ENCODE measurements at places on chromosomes 16 and 17.
A peak's percentile ranks its signal among the peaks of the same experiment; 100 is the strongest.

DNA sequence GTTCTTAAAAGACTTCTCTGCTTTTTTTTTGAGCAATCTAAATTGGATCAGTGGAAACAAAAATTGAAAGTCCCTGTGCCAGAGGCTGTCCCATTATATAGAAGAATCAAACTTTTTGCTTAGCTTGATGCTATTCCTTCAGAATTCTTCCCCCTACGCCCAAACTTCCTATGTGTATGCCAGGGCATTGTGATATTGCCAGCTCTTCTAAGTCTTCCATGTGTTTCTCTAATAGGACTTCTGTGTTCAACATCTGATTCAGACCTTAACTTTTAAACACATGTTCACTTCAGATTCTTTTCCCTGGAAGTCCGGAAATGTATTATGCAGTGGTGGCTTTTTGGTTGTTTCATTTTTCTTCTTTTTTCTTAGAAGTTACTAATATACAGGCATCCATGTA lies 18.7 kb downstream of the PTRH2 start:
- no peak for DNase-seq

DNA sequence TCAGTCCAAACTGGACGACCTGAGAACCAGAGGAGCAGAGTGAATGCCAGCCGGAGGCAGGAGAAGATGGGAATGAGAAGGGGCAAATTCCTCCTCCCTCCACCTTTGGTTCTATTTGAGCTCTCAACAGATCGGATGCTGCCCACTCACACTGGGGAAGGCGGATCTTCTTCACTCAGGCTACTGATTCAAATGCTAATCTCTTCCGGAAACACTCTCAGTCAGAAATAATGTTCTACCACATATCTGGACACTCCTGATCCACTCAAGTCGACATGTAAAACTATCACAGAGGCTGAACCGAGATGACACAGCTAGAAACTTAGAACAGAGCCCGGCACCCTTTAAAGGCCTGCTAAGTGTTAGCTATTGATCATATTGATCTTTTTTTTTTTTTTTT lies 57.4 kb upstream of the GRIN2A start:
- DNase-seq, result no peak

- no peak for DNase-seq
These were observed 10.2 kb downstream of the BAHCC1 start for GRCh38 chr17:81405411-81405872.

DNA sequence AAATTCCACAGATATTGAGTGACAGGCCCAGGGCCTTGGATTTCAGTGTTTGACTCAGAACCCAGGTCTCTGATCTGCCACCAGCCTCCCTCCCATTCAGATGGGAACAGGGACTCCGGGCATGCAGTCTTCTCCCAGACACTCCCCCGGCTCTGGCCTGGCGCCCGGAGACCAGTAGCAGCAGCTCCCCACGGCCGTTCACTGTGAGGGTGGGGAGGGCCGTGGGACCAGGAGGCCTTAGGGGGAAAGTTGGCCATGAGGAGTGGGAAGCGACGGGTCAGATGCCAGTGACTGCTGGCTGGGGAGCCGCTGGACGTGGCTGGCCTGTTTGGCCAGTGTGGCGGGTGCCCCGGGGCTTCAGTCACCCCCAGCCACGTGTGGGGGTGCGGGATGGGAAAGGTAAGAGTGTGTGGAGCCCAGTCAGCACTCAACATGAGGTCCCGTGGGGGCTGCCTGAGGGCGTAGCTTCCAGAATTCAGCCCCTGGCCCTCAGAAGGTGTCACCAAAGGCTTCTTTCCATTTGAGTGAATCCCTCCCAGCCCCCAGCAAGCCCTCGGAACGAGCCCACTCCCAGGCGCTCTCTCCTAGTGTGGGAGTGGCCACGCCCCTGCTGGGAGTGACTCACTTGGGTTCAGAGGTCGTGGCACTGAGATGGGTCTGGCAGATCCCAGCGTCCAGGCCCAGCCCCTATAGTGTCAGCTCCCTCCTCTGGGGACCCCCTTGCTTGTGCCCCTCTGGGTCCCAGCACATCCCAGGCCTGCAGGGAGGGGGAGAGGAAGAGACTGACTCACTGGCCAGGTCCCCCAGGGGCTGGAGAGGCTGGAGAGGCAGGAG lies 309.4 kb downstream of the SEC14L1 start:
- DNase-seq, result no peak

DNA sequence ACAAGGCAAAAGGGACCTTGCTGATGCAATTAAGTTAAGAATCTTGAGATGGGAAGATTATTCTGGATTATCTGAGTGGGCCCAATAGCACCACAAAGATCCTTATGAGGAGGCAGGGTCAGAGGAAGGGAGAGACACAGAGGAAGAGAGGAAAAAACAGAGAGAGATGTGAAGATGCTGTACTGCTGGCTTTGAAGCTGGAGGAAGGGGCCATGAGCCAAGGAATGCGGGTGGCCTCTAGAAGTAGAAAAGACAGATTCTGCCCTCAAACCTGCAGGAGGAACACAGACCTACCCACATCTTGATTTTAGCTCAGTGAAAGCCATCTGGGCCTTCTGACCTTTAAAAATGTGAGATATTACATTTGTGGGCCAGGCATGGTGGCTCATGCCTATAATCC lies 8.1 kb upstream of the CPSF4L start:
- DNase-seq, result no peak

GRCh38 chr16:52456368-52456767 lies 90.6 kb downstream of the TOX3 start:
- DNase-seq, result no peak

DNA sequence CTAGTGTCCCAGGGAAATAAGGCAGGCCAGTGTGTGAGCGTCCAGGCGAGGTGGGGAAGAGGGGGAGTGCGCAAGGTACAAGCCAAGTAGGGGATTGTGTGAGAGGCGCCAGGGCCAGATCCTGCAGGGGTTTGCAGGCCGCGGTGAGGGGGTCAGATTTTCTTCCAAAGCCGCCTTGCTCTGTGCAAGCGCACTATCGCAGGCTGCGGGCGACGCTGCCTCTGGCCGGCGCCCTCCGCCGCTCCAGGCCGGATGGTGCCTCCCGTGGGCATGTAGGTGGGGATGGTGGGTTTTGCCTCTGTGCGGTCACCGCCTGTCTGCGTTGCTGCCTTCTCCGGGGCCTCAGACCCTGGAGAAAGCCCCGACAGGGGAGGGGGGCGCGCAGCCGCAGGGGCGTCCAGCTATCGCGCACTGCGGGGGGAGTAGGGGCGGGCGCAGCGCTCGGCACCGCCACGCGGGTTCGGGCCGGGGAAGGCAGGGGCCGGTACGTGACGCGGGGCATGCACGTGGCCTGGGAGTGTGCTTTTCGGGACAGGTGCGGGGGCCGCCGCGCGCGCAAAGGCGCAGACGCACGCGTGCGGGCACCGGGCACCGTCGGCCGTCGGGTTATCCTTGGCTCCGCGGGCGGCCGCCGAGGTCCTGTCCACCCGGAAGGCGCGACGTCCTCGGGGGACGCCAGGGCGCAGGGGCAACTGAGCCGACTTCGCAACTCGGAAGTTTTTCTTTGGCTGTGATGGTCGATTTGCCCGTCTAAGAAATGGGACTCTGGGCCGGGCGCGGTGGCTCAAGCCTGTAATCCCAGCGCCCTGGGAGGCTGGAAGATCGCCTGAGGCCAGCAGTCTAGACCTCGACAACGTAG lies 1.1 kb upstream of the HAPSTR1 start:
- DNase-seq, result no peak

GRCh38 chr17:6592173-6592572 lies 35.8 kb upstream of the PITPNM3 start:
- DNase-seq, result no peak

DNA sequence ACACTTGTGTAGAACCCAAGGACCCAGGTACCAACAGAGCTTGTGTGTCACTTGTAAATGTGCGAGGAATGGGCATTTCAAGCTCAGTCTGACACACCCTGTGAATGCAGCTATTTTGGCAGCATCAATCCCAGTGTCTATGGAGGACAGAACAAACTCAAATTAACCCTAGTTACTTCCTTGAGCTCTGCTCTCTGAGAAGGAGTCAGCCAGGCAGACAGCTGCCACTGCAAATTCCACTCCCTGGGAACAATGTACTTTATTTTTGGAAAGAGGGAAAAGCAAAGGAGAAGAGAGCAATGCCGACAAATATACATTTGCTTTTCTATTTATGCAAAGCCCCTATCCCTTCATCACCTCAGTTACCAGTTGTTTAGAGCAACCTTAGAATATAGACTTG lies 48.4 kb upstream of the NOG start:
- no peak for DNase-seq

GRCh38 chr16:20073203-20074098 lies at the start of gene GPR139:
TSS of gene GPR139 (minus strand) at chr16:20073890. CDS start at chr16:20073616, 274 bp downstream.
- no peak for DNase-seq

GRCh38 chr17:51674579-51675255 lies 414.4 kb downstream of the UTP18 start:
- DNase-seq, result no peak

DNA sequence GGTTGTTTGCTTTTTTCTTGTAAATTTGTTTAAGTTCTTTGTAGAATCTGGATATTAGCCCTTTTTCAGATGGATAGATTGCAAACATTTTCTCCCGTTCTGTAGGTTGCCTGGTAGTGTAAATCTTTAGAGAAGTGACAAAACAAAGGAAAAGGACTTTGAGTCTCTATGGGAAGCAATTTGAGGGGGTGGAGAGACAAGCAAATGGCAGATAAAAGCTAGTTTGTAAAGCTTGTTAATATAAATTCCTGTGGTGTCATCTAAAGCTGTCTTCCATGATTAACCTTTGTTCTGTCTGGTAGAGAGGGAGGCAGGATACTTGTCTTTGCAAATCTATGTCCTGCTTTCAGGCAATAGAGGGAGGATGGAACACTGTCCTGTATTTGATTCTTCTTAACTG lies 40.6 kb upstream of the CACNG4 start:
- DNase-seq, result no peak

DNA sequence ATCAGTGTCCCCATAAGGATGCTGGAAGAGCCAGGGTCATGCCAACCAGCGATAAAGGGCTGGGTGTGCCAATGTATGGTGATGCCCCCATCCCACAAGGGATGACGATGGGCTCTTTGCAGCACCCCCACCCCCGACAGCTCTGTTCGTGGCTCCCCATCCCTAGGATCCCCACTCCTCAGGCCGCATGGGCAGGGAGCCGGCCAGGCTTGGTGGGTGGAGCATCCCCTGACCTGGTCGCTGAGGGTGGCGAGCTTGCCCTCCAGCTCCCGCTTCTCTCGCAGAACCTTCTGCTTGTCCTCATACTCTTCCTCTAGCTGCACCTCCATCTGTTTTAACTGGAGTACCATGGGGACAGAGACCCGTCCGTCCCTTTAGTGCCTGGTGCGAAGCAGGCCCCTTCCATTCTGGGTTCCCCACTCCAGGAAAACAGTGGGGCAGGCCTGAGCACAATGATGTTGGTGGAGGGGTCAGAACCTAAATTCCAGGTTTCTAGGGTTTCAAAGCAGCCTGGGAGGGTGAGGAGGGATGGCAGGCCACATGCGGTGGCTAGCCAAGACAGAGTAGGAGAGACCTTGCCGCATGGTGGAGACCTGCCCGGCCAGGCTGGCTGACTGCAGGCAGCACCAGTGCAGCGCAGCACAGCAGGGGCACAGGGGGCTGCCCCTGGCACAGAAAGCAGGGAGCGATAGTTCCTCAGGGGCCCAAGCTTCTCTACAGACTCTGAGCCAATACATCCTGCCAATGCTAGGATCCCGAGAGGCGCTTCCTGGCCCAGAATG lies 50.3 kb downstream of the PIPOX start:
- DNase-seq, result no peak

GRCh38 chr17:50280801-50281441 lies 6.7 kb downstream of the TMEM92 start:
- no peak for DNase-seq

DNA sequence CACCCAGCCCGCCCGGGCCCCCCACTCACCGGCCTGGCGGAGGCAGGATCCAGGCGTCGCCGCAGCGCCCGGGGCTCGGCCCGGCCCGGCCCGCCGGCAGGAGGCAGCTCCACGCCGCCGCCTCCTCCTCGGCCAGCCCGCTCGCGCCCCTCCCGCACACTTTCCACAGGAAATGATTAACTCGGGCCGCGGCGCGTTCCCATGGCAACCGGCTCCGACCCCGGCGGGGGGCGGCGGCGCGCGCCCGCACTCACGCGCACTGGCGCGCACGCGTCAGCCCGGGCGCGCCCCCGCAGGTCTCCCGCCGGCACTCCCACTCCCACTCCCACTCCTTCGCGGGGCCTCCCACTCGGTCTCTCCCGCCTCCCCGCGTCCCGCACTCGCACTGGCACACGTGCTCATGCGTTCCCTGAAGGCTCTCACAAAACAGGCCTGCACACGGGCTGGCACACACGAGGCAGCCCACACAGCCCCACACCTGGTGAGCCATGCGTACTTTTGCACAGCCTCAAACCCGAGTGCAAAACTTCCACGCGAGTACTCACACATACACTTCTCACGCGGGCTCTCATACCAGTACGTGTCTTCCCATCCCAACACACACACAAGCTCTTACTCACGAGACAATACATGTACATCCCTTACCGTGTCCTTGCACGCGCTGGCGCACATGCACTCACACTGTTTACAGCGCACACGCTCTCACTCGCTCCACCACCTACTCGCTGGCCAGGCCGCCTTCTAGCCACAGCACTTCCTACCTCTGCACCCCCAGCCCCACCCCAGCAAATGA lies at the start of gene KIFC3:
KIFC3 (minus strand) TSS at position 151 of the 793 bp plus-strand sequence. CDS start 4,248 bp downstream, outside the sequence.
- peak; percentile 61 for DNase-seq

GRCh38 chr17:59345476-59345875 lies 14.0 kb downstream of the YPEL2 start:
- no peak for DNase-seq

All from KBM-7 (cell line).